Activated T-helper 1 cell treated with anti-CD3 and anti-CD28 coated beads, Interleukin-2, amount 50 U/mL, for 16 hours (primary cell): ENCODE measurements at places on chromosomes 2 and 18.
A peak's percentile ranks its signal among the peaks of the same experiment; 100 is the strongest.

DNA sequence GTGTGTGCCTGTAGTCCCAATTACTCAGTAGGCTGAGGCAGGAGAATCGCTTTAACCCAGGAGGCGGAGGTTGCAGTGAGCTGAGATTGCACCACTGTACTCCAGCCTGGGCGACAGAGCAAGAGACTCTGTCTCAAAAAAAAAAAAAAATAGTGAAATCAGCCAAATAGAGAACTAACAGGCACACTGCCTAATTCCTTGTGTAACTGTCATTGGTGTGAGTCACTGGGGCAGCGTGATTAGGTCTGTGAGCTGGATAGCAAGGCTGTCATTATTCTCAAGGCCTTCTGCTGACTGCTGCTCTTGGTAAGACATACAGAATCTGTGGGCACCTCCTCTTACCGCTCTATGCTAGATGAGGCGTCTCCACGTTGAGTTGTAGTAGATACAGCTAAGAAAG, 270.3 kb downstream of the NEDD4L start:
- no peak for DNase-seq

- no peak for DNase-seq
These were observed 166.4 kb downstream of the TMEM247 start for GRCh38 chr2:46645681-46646162.

GRCh38 chr2:44167908-44168680, 581 bp upstream of the PPM1B start:
- DNase-seq, result peak; percentile 90

GRCh38 chr18:79935925-79936324, 15.5 kb downstream of the SLC66A2 start:
- DNase-seq, result no peak

- no peak for DNase-seq
These were observed 122.9 kb downstream of the MTCL1 start for GRCh38 chr18:8828300-8828699.

DNA sequence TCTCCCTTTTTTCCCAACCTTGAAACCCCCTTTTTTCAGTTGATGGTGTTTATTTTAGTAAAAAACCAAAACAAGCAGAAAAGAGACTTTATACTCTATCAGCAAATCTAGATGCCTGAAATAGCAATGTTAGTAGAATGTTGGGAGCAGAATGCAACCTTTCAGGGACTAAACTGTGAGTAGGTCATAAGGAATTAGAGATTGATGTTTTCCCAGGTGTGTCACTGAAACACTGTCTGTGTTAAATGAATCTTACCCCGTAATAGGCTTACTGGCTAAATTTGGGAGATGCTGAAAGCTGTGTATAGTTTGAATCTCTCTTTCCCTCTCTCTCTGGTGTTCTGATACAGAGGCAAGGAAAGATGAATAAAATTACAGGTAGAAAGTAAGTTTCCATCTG, 43.8 kb downstream of the AGFG1 start:
- no peak for DNase-seq

GRCh38 chr2:217610401-217610814, 392.4 kb downstream of the TNS1 start:
- peak; percentile 8 for DNase-seq

GRCh38 chr2:30488012-30488659, 41.1 kb downstream of the LCLAT1 start:
- DNase-seq, result no peak

GRCh38 chr2:64846177-64846576, 143.0 kb upstream of the SLC1A4 start:
- DNase-seq, result no peak

DNA sequence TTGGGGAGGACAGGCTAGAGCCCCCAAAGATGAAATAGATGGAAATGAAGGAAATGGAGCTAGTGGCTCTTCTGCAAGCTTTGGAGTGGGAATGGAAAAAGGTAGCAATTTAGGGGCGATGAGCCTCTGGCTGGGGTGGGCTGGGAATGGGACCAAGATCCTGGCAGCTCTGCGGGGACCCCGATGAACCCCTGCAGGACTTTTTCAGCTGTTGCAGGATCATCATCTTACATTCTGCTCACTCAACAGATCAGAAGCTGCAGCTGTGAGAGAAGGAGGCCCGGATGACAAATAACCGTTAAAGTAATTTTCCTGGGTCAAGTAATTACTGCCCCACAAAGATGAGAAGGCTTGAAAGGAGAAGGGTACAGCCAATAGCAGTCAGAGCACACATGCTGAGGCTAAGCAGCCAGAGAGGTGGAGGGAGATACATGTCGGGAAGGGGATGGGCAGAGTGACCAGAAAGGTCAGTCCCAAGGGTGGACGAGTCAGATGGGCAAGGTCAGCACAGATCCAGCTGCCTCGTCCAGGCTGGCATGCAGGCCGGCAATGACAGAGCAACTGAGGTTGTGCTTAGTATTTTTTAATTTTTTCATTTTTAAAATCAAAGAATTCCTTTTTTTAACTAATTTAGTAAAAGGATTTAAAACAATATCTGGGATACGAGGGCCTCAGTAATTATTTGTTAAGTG, 245.0 kb upstream of the RAB6C start:
- no peak for DNase-seq

DNA sequence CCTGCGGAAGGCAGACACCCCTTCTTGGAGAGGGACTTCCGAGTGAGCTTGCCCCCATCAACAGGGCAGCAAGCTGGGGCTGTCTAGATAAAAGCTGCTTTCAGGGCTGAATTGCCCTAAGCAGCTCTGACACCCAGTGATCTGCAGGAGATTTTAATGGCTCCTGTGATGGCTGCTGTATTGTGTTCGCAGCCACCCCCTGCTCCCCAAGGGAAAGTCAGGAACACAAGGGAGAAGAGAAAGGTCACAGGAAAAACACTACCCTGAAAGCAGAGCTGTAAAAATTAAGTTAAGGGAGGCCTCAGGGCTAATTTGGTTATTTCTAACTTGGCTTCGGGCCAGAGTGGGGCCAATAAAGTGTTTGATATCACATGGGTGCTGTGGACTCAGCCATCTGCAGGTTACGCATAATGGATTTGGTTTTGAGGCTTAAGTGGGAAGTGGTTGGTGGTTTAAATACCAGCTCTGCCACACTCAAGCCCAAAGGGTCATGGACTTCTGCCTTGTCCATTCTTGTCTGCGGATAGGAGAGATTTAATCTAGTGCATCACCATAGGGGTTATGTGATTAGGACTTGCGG, 147.6 kb downstream of the CLIP4 start:
- no peak for DNase-seq

GRCh38 chr18:57015451-57015850, 131.4 kb upstream of the BOD1L2 start:
- DNase-seq, result no peak

GRCh38 chr2:130390460-130391057, 34.7 kb downstream of the PTPN18 start:
- DNase-seq, result no peak

- no peak for DNase-seq
These were observed 17.3 kb upstream of the FEZ2 start for GRCh38 chr2:36615222-36615621.

- no peak for DNase-seq
These were observed 46.2 kb upstream of the DYNC2LI1 start for GRCh38 chr2:43727634-43728014.

GRCh38 chr18:73891572-73892421, 255.8 kb downstream of the FBXO15 start:
- DNase-seq, result no peak

- no peak for DNase-seq
These were observed 86.8 kb downstream of the METTL8 start for GRCh38 chr2:171346723-171347557.

DNA sequence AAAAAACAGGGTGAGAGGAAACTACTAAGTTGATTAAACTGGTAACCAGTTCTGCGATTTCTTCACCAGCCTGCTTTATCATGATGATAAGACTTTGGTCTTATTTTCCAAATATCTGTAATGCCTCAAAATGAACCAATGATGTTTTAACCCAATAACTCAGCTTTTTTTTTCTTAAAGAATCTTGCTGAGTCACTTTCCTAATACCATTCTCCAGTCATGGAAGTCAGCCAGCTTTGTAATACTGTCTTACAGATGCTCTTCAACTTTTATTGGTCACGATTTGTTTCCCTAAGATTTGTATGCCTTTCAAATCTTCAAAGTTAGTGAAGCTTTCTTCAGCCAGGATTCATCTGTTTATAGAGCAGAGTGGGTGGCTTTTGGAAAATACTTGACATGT, 47.7 kb upstream of the SMIM21 start:
- DNase-seq, result no peak

DNA sequence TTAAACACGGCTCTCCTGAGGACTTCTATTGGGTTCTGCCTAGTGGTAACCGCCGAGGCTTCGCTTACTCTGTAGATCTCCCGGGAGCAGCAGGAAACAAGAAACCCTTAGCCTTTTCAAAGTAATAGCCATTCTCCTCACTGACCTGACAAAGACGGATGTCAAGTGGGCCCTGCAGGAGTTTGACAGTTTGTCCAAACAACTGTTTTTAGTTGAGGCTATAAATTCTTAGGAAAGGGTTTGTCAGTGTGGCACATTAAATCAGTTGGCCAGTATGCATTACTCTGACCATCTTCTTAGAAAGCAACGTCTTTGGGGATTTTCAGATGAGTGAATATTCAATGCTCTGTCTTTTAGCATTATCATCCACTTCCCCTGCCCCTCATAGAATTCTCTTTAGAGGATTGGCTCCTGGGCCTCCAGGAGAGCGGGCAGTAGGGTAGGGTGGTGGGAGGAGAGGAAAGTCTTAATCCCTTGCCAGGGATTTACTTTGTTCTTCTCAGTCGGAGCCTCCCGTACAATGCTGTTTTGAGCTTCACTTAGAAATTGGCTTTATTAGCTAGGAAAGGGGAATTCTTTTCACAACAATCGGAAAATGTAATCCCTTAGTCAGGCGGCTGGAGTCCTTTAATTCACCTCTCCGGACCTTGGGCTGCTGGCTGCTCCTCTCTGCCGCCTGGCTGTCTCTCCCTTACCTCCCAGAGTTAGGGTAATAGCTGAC, 13.3 kb upstream of the C18orf32 start:
- no peak for DNase-seq

GRCh38 chr18:62399781-62400308, 74.7 kb downstream of the TNFRSF11A start:
- DNase-seq, result no peak

GRCh38 chr2:240505910-240506309, 51.9 kb downstream of the ANKMY1 start:
- DNase-seq, result no peak

- DNase-seq, result no peak
These were observed 82.8 kb downstream of the SMAD7 start for GRCh38 chr18:48867978-48868377.

GRCh38 chr18:78363556-78364387, 615.8 kb upstream of the SALL3 start:
- no peak for DNase-seq

- DNase-seq, result no peak
These were observed 37.3 kb downstream of the USP34 start for GRCh38 chr2:61433606-61434005.

DNA sequence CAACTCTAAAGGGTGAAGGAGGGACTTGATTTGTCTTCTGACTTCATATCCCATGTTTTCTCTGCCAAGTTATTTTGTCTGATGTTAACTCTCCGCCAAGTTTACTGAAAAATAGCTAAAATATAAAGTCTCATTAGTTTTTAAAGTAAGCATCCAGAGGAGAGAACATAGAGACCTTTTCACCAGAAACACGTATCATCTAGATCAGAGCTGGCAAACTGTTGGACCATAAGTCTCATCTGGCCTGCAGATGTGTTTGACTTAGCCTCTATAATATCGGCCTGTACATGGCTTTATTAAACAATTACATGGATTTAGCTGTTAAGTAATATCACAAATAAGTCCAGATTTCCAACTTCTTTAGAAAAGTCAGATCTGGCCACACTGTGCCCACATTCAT, 182.6 kb downstream of the PLCL1 start:
- no peak for DNase-seq

DNA sequence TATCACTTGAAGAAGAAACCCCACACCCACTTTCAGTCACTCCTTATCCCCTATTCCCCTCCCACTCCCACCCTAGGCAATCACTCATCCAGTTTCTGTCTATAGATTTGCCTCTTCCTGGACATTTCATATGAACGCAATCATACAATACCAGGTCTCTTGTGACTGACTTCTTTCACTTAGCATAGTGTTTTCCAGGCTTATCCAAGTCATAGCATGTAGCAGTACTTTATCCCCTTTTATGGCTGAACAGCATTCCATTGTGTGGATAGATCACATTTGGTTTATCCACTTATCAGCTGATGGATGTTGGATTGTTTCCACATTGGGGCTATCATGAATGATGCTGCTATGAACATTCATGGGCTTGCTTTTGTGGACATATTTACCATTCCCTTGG, 6.6 kb downstream of the CFAP221 start:
- DNase-seq, result no peak

GRCh38 chr2:149743842-149744448, 156.4 kb upstream of the MMADHC start:
- DNase-seq, result no peak
